ENCODE measurements at places on chromosomes 4 and X.

- DNase-seq: peak; percentile 23
Observed at GRCh38 chr4:2469192-2469984, 482 bp downstream of the RNF4 start.

DNA sequence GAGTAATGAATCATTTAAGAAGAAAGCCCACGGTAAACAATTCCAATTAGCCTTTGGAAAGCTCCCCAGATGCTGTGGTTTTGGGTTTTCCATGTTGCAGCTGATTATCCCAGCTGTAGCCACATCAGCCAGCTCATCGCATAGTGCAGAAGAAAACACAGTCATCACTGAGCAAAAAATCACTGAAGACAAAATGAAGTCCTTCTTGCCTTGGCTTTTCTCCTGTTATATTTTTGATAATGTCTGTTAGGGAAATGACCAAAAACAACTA is 193.0 kb upstream of the C1QTNF7 start:
- DNase-seq: no peak

- DNase-seq: no peak
Observed at GRCh38 chr4:95358421-95358820, 190.4 kb downstream of the UNC5C start.

GRCh38 chr4:106344647-106344970 is 24.0 kb downstream of the GIMD1 start:
- DNase-seq: no peak

DNA sequence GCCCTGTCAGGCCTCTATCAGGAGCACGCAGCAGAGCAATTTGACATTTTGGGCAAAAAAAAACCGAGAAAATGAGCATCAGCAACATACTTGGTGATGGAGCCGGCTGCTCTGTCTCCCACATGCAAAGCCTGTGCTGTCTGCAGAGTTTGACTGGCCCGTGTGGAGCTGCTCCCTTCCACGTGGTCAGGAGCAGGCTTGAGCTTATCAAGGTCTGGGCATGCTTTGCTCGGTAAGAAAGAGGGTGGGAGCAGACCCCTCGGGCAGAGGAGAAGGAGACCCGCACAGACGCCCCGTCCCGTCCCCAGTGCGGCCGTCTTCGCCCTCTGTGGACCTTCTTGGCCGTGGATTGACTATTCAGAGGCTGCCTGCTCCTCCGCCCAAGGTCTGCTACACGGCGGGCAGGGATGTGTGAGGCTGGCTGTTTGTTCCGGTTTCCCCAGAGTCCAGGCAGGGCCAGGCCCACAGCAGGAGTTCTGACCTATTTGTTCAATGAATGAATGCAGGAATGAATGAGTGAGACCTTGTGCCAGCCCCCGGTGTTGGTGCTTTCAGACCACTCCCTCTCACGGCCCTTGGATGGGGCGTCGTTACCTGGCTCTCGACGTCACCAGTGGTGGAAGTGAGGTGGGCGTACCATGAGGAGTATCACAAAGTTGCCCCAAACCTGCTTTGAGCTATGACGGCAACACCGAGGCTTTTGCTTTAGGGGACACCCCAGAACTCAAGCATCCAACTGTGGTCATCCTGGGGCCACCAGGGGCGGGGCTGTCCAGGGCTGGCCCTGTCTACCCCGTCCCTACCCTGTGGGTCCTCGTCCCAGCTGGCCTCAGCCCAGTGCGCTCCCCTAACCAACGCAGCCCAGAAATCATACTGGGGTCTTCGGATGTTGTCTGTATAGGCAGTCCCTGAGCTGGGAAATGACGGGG is 54.7 kb upstream of the ADRA2C start:
- no peak for DNase-seq

GRCh38 chrX:17266136-17266535 is 108.9 kb upstream of the NHS start:
- DNase-seq: no peak

DNA sequence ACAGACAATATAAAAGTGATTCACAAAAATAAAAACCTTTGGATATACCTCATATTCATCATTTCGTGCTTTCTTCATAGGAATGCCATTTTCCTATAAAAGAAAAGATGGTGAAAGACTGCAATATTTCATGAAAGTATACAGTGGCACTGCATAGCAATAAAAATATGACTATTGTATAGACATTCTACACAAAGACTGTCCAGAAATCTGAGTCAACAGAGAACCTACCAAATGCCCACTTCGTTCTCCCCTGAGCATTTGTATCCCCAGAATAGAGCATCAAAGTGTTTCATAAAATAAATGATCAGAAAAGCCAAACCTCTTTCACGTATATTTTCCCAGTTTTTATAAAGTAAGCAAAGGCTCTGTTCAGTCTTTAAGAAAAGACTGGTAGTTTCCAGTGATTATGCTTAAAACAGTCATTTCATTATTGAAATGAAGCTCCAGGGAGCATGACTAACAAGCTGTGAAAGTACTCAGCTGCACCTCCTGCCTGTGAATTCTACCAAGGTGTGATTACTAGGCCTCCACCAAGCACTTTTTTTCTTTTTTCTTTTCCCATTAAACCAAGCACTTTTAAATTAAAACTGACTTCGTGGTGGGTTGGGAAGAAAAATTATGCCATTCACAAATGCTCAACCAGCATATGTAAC is 20.2 kb downstream of the PPA2 start:
- DNase-seq: no peak

DNA sequence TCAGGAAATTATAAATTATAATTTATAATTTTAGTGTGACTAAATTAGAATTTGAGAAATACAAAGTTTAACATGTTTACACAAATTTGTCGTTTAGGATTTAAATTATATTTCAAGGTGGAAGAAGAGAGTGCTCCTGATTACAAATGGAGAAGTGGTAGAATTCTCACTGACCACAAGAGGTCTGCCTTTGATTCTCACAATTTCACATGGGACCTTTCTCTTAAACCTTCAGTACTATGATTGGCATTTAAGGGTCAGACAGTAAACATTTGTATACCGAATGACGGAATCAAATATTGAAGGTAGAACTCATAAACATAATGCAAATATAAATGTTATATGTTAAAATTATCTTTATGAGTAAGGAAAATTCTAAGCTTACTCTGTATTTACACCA is 171.7 kb downstream of the SLIT2 start:
- no peak for DNase-seq

DNA sequence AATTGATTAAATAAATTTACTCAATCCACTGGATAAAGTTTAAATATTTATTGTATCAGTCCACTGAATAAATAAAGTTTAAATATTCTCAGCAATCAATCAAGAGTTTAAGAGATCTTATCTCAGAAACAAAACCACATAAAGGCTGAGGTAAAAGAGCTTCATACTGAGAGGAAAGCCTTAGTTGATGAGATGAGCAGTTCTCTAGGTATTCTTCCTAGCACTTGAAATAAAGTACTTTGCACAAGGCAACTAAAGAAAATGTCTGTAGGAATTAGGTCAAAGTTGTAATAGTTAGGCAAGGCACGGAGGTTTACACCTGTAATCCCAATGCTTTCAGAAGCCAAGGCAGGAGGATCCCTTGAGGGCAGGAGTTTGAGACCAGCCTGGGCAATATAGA is 63.5 kb downstream of the UCHL1 start:
- DNase-seq: no peak

DNA sequence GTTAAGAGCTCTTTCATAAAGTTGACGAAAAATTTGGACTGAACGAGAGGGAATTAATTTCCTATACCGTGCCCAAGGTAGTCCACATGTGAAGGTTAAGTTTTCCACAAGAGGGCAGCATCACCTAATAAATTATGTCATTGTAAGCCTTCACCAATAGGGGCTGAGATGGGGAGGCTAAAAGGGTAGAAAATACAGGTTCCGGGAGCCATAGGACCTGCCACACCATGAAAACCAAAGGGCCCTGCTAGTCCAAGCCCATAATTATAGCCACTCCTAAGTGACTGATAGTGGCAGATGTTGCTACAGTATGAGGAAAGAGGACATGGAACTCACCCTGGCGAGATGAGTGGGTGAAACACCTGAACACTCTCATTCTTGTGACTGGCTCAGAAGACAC is 122.2 kb downstream of the SHROOM4 start:
- DNase-seq: peak; percentile 3

- no peak for DNase-seq
Observed at GRCh38 chr4:163556177-163556576, 61.7 kb downstream of the TMA16 start.

DNA sequence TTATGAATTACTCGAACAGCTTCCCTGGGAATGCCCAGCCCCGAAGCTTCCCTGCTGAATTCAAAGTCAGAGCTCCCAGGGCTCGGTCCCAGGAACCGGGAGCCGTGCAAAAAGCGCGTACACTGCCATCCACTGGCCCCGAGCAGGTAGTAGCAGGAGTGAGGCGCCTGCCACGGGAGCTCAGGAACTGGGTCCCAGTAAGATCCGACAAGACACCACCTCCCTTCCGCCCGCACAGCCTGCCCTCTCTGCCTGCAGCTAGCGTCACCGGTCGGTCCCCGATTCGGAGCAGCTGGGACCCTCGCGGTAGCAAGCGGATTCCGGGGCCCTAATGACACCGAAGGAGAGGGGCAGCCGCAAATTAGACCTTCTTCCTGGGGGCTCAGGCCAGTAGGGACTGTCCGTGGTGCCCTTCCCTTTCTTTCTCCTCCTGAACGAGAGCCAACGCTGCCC is 1.2 kb downstream of the CORIN start:
- DNase-seq: peak; percentile 85

DNA sequence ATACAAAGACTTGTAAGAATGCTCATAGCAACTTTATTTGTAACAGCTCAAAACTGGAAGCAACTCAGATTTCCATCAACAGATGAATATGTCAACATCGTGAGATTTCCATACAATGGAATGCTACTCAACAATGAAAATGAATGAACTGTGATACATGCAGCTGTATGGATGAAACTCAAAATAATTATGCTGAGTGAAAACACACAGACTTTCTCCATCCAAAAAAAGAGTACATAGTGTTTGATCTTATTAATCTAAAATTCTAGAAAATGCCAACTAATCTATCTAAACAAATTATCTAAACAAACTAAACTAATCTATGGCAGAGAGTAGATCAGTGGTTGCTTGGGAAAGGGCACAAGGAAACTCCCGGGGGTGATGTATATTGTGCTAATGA is 42.7 kb downstream of the PPP1R2C start:
- no peak for DNase-seq

DNA sequence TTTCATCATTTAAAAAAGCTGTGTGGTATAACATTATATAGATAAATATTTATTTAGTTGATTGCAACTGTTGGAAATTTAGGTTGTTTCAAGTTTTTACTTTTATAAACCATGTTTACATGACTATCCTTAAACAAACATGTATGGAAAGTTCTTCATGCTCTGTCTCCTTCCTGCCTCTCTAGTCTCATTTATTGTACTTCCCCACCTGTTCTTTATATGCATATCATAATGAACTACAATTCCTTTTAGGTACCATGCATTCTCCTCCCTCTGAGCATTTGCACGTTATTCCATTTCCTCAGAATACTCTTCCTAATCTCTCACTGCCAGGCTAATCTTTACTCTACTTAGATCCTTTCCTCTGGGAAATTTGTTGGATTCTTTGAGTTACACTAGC is 16.9 kb upstream of the ADH6 start:
- DNase-seq: no peak

DNA sequence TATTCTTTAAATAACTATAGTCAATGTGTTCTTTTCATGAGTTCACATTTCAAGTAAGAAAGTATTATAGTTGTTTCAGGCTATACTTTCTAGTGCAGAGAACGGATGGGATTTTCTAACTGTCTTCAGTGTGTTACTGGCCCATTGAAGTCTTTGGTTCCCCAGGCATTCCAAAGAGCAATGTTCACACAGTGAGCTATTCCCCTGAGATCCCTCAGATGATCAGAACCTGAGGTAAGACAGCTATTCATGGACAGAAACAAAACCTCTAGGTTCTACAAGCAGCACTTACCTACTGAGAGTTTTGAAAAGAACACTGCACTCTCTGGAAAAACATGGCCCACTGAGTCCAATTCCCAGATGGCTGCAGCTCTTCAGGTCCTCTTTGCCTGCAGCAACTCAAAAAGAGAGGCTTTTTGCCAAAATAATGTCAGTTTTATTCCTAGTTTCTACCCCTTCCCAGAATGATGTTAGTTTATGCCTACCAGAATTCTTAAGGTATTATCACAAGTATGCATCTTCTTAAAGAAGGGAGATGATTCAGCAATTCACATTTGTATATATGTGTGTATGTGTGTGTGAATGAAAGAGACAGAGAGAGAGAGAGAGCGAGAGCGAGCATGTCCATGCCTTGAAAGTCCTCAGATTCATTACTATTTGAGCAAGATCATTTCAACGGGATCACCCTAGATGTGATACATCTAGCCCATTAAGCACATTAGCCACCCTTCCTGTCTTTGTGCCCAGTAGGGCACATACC is 146.1 kb downstream of the PDHA2 start:
- DNase-seq: no peak

GRCh38 chr4:151267104-151267503 is 9.9 kb upstream of the PRSS48 start:
- DNase-seq: no peak

DNA sequence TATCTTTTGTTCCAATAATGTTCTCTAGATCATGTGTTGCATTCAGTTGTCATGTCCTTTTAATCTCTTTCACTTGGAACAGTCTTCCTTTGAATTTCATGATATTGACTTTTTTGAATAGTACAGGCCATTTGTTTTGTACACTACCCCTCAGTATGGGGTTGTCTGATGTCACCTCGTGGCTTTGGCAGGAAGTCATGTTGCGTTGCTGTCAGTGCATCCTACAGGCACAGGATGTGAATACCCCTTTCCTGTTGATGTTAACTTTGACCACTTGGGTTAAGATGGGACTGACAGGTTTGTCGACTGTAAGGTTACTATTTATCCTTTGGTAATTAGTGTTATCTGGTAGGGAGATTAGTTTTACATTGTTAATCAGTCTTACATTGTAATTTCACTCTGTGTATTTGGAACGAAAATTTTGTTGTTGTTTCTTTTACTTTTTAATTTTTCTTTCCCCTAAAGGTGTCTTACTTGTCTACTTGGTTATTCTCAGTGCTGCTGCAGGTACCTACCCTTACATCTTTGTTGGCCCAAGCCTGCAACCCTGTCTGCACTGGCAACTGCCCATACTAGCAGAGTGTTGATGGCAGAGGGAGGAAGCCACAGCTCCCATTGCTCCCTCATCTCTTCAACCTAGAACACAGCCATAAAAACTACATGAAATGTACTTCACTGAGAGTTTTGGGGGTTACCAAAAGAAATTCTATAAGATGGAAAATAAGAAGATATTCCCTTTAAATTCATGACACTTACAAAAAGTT is 14.7 kb upstream of the ATP8A1 start:
- no peak for DNase-seq

GRCh38 chr4:128517739-128518510 is 230.3 kb upstream of the PGRMC2 start:
- DNase-seq: no peak

DNA sequence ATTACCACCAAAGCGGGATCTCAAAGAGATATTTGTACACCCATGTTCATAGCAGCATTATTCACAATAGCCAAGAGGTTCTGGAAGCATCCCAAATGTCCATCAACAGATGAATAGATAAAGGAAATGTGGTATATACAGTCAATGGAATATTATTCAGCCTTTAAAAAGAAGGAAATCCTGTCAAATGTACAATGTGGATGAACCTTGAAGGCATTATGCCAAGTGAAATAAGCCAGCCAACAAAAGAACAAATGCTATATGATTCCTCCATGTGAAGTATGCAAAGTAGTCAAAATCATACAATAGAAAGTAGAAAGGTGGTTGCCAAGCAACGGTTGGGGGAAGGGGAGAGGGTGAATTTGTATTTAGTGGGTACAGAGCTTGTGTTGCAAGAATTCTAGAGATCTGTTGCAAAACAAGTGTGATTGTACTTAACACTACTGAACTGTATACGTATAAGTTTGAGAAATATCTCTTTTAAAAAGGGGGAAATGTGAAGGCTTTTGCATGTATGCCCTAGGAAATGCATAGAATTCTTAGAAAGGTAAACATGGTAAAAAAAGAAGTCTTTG is 5.0 kb upstream of the ZRSR2 start:
- no peak for DNase-seq
